ENCODE measurements at places on chromosomes 1 and 21. TPM values are rescaled to one million over a fixed set of nuclear protein-coding genes. Genes with fewer than 3 reads are reported as not detected.

Gene PRKCZ
- 13.5 TPM for polyA plus RNA-seq

Gene TRPM2
- 0.37 TPM for polyA plus RNA-seq

Gene TMEM51
- polyA plus RNA-seq, result not detected

Gene LYPLA2
- polyA plus RNA-seq, result 110 TPM

Gene IKBKE
- polyA plus RNA-seq, result 46.8 TPM
